Activated CD8-positive, alpha-beta memory T cell treated with anti-CD3 and anti-CD28 coated beads, Interleukin-2, amount 10 ng/mL, durations not matched to agents 7 days and 5 days (primary cell): ENCODE measurements at places on chromosomes 16 and 17. TPM values are rescaled to one million over a fixed set of nuclear protein-coding genes. Genes with fewer than 3 reads are reported as not detected.
A peak's percentile ranks its signal among the peaks of the same experiment; 100 is the strongest.

Gene RNF43
- total RNA-seq = 0.52 TPM

GRCh38 chr16:11835309-11835708 lies 16.0 kb downstream of the RSL1D1 start:
- no peak overlapping the region for H3K27ac ChIP-seq
- DNase-seq = no peak
- H3K36me3 ChIP-seq = peaks cover 27% of the 10 kb centered on the region

DNA sequence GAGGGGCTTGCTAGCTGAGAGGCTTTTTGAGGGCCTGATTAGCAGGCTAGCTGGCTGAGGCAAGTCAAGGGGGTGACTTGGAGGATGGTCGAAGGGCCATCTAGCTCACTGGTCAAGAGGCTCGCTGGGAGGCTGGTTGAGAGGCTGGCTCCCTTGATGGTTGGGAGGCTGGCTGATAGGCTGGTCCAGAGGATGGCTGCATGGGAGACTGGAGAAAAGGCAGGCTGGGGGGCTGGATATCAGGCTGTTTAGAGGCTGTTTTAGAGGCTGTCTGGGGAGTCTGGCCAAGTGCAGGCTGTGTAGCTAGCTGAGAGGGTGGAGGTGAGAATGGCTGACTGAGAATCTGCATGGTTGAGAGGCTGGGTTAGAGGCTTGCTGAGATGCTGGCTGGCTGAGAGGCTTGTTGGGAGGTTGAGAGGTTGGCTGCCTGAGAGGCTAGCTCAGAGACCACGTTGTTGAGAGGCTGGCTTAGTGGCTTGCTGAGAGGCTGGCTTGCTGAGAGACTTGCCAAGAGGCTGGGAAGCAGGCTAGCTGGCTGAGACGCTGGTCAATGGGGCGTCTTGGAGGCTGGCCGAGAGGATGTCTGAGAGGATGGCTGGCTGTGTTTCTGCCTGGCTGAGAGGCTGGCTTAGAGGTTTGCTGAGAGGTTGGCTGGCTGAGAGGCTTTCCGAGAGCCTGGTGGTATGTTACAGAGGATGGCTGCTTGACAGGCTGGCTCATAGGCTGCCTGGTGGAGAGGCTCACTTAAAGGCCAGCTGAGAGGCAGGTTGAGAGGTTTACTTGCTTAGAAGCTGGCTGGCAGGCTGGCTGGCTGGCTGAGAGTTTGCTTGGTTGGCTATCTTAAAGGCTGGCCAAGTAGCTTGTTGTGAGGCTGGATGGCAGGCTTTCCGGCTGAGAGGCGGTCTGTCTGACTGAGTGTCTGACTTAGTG lies 36.6 kb upstream of the ACSM2B start:
- peaks cover 27% of the 10 kb centered on the region for H3K27me3 ChIP-seq
- H3K4me3 ChIP-seq = no peak overlapping the region
- no peaks in the 10 kb centered on the region for H3K36me3 ChIP-seq
- H3K4me1 ChIP-seq = no peaks in the 10 kb centered on the region
- no peak for DNase-seq

DNA sequence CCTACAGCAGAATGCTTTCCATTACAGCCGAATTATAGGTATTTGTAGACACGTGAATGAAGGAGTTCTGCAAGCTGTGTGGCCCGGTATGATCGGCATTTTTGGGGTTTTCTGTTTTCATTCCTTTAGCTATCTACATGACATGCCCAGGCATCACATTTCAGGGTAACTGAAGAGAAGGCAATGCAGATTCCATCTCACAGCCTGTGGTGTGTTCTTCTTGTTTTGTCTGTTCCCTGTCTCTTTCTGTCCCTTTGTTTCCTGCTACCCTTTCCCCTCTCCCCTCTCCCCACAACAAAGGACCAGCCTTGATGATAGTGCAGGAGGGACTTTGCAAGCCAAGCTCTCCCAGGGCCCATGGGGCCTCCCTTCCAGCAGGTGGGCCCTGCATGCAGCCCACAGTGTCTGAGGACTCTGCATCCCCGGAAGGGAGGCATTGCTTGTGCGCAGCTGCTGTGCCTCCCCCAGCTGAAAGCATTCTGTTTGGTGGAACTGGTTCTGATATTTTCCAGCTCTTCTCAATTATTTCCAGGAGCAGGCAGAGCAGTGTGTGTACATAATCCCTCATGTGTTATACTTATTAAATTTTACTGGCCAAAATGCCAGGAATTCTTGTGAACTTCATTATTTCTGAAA lies 207.4 kb downstream of the RPTOR start:
- H3K27me3 ChIP-seq = no peaks in the 10 kb centered on the region
- peaks cover 28% of the 10 kb centered on the region for H3K36me3 ChIP-seq

DNA sequence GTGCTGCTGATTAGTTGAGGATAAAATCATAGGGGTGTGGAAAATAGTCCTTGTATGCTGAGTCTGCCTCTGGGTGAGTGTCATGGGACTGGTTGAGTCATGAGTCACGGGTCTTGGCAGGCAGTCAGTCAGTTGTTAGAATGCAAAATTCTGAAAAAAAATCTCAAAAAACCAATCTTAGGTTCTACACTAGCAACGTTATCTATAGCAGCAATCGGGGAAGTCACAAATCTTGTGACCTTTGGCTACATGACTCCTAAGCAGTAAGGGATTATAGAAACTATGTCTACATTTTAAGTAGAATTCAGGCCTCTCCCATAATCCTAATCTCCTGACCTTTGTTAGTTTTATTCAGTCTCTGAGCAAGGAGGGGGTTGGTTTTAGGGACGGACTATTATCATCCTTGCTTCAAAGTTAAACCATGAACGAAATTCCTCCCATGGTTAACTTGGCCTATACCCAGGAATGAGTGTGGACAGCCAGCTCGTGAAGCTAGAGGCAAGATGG lies 18.0 kb upstream of the PMFBP1 start:
- no peaks in the 10 kb centered on the region for H3K4me1 ChIP-seq
- peaks cover 7% of the 10 kb centered on the region for H3K27me3 ChIP-seq
- H3K4me3 ChIP-seq = no peak overlapping the region
- H3K27ac ChIP-seq = no peak overlapping the region
- DNase-seq = no peak
- H3K36me3 ChIP-seq = no peaks in the 10 kb centered on the region

DNA sequence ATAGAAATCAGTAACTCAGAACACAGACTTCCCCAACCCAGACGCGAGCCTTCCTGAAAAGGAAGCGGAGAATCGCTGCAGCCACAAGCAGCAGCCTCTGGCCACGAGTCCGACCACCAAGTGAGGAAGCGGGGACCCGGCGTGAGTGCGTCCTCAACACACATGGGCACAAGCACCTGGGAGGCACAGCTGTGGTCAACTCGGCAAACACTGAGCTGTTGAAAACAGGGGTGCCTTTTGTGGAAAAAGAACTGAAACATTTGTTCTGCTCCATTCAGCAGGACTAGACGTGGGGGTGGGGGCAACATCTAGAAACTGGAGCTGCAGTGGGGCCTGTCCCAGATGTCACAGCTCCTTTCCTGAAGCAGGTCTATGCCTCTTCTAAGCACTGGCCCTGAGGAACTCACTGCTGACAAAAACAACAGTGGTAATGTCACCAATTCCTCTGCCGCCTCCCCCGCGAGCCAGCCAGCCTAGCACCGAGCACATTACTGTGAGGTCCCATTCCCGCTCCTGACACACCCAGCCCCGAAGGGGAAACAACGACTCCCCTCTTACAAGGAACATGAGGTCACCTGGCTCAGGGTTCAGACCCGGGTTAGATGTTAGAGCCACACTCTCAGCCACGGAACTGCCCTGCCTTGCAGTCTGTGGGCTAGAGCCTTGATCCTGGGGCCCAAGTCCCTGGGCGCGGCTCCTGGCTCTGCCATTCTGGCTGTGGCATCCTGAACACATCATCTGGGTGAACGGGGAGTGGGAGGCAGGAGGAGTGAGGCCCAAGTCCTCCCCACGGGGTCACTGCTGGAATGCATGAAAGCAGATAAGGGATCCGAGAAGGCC lies 29.0 kb downstream of the KDM8 start:
- DNase-seq = peak; percentile 56
- peaks cover 26% of the 10 kb centered on the region for H3K36me3 ChIP-seq
- H3K4me3 ChIP-seq = peak overlapping the region; percentile 42
- H3K27me3 ChIP-seq = no peaks in the 10 kb centered on the region
- H3K4me1 ChIP-seq = peaks cover 82% of the 10 kb centered on the region

DNA sequence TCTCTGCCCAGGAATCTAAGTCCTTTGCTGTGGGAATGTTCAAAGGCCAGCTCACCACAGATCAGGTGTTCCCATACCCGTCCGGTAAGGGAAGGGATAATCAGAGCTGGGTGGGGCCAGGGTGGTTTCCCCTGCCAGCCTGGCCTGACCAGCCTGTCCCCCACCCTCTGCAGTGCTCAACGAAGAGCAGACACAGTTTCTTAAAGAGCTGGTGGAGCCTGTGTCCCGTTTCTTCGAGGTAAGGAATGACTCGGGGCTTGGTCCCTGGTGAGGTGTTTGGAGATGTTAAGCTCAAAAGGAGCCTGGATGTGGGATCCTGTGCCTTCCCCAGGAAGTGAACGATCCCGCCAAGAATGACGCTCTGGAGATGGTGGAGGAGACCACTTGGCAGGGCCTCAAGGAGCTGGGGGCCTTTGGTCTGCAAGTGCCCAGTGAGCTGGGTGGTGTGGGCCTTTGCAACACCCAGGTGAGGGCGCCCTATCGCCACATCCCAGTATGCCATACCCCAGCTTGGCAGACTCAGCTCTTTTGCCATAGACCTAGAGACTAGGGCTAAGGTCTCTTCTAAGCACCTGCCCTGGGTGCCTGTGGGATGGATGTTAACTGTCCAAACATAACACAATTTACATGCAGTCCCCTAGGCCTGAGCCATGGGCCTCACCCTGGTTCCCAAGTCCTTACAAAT lies 997 bp downstream of the ACADVL start:
- peaks cover 10% of the 10 kb centered on the region for H3K36me3 ChIP-seq
- H3K4me1 ChIP-seq = peaks cover 37% of the 10 kb centered on the region

DNA sequence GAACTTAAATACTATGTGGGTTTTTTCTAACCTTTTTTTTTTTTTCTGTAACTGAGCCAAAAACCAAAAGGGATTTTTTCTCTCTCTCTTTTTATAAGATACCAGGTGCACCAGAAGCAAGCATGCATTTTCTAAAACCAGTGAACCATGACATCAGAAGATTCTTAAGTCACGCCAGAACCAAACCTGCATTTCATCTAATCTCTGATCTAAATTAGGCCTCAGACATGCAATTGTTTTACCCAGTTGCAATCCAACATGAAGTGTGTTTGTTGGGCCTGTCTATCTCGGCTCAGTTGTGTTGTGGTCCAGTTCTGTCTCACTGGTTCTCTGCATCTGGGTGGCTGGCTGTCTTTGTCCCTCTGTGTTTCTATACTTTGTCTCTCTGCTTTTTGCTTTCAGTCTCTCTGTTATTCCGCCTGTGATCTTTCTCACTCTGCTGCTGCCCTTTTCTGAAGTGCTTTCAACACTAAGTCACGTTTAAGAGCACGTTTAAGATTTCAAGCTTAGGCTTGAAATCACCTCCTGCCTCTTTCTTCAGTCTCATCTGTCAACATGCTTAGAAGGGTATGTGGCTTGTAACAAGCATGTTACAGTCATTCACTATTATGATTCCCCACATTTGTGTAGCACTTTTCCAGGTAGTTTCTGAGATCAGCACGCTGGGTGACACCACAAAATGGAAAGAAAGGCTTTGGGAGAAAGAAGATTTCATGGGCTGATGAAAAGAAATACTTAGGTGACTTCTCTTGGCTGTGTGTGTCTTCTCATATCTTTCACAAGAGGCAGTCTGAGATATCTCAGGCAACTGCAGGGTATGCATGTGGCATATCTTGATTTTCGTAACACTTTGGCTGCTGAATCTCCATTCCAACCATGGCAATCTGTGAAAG lies 488.9 kb downstream of the SHISA9 start:
- no peak overlapping the region for H3K4me3 ChIP-seq
- H3K36me3 ChIP-seq = no peaks in the 10 kb centered on the region
- no peak overlapping the region for H3K27ac ChIP-seq
- DNase-seq = no peak

DNA sequence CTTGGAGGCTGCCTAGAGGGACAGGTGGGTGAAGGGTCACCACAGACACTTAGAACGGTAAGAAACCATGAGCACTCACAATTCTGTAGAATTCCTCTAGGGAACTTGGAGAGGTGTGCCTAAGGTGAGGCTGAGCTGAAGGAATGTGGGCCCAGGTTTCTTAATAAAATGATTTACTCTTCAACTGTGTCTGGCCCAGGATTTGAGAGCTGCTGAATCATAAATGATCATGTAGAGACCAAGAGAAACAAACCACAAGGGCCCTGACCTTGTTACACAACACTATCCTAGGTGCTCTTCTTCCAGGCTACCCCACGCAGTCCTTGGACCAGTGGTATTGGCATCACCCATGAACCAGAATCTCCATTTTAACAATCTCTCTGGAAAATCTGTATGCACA lies 27.7 kb downstream of the ZNF18 start:
- no peaks in the 10 kb centered on the region for H3K27me3 ChIP-seq
- H3K27ac ChIP-seq = no peak overlapping the region
- no peaks in the 10 kb centered on the region for H3K4me1 ChIP-seq
- H3K36me3 ChIP-seq = peaks cover 4% of the 10 kb centered on the region
- no peak overlapping the region for H3K4me3 ChIP-seq

DNA sequence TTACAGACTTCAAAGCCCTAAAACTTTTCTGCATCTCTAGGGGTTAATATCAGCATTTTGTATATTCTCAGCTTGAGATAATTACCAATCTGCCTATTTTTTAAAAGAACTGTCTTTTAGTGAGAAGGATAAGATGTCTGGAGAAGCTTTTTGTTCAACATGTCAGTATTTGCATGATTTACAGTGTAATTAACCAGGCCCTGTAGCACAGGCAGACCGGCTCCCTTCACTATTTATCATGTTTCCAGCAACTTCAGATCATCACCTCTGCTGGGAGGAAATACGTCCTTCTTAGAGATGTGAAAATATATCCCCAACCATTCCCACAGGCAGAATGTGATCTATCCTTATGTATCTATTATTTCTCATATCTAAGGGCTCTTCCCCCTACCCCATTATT lies 8.6 kb upstream of the DDX52 start:
- H3K36me3 ChIP-seq = no peaks in the 10 kb centered on the region
- H3K27ac ChIP-seq = no peak overlapping the region
- DNase-seq = no peak

Gene FOXN1
- total RNA-seq = not detected

DNA sequence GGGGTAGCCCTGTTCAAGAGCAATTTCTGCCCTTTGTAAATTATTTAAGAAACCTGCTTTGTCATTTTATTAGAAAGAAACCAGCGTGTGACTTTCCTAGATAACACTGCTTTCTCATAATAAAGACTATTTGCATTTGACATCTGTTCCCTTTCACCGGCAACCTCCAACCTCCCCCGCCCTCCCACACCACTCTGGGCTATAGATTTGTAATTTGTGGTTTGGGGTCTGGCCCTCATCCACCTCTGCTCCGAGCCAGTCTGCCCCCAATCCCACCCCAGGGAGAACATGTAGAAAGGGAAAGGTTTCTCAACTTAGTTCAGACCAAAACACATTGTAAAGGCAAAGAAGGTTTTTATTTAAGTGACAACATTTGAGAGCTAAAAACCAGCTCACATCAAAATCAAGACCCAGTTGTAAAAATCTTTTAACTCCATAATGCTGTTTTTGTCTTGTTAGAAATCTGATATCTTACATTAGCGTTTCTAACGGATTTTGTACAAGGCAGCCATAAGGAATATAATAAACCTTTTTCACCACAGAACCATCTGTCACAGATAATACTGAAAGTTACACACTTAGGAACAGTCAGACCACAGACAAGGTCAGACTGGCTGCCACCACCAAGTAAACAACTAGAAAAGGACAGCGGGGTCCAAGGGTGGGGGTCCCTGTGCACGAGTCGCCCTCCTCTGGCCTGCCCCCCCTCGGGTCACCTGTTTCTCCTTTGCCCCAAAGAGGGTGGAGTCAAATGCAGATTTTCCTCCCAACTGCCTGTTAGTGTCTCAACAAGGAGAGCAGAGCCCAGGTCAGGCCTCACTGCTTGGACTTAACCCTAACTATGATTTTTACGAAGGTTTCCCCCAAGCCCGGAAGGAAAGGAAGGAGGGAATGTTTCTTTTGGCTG lies 6.9 kb downstream of the PIMREG start:
- no peak for DNase-seq
- H3K27me3 ChIP-seq = peaks cover 26% of the 10 kb centered on the region
- no peak overlapping the region for H3K27ac ChIP-seq
- H3K36me3 ChIP-seq = no peaks in the 10 kb centered on the region
- peaks cover 7% of the 10 kb centered on the region for H3K4me1 ChIP-seq
- no peak overlapping the region for H3K4me3 ChIP-seq
